Activated CD4-positive, alpha-beta T cell treated with anti-CD3 and anti-CD28 coated beads, Interleukin-2, amount 10 ng/mL, durations not matched to agents 7 days and 5 days (primary cell): ENCODE measurements at places on chromosomes 1 and 21.

DNA sequence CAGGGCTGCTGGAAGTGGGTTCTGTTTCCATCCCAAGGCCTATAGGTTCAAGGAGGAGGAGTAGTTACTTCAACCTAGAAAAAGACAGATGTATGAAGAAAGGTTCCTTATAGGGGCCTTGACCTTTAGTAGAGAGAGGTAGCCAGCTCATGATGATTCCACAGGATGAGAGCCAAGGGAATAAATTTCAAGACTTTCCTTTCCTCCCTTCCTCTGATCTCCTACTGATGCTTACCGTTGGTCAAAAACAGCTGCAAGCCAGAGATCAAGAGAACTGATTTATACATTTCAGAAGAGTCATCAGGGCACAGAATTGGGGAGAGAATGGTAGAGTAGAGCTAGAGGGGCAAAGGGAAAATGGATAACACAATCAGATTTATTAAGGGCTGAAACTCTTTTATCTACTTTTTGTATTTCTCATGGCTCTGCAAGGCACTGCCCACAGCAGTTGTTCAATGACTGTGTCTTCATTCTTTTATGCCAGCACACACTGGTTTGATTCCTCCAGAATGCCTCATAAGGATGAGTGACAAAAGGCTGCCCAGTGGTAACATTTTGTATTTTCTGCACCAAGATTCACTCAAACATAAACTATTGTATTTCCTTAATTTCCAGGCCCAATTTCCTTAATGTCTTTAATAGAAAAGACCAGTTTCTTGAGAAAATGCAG is 37.4 kb downstream of the AK5 start:
- no peak for DNase-seq

GRCh38 chr1:43451157-43451591 is 2.6 kb downstream of the HYI start:
- DNase-seq: no peak

- peak; percentile 73 for DNase-seq
Observed at GRCh38 chr1:110783292-110783918, 89.5 kb upstream of the CD53 start.

DNA sequence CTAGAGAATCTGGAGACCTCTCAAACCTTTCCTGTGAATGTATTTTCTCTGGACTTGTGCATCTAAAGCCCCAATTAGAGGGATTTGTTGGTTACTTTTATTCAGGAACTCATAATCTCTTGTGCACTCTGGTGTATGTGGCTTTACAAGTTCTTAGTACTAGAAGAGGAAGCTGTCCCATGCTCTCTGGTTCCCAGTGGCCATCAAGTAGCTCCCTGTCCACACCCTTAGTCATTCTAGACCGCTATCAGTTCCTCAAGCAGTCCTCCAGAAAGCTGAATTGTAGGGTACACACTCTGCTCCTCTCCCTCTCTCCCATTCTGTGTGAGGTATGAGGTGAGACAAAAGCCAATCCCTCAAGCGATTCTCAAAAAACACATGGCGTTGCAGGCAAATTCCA is 470.3 kb downstream of the PTPRC start:
- DNase-seq: no peak

DNA sequence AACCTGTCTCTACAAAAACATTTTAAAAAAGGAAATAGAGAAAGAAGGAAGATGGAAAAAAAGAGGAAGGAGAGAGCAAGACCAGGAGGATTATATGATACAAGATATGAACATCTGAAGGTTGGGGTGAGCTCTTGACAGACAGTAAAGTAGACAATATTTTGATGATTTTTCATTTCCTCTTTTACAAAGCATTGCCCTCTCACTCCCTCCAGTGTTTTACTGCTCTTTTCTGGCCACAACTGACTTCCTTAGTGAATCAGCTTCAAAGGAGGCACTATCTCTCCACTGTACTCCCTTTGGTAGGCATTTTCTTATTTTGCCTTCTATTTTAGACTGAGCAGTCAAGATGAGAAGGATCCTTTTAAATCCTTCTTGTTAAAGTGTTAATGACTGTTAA is 296.7 kb downstream of the KCTD3 start:
- DNase-seq: no peak

- DNase-seq: no peak
Observed at GRCh38 chr1:186154651-186155050, 220.4 kb downstream of the TPR start.

GRCh38 chr1:231818337-231818736 is 191.7 kb downstream of the DISC1 start:
- no peak for DNase-seq

GRCh38 chr1:205454903-205455335 is 926 bp downstream of the BLACAT1 start:
- no peak for DNase-seq

DNA sequence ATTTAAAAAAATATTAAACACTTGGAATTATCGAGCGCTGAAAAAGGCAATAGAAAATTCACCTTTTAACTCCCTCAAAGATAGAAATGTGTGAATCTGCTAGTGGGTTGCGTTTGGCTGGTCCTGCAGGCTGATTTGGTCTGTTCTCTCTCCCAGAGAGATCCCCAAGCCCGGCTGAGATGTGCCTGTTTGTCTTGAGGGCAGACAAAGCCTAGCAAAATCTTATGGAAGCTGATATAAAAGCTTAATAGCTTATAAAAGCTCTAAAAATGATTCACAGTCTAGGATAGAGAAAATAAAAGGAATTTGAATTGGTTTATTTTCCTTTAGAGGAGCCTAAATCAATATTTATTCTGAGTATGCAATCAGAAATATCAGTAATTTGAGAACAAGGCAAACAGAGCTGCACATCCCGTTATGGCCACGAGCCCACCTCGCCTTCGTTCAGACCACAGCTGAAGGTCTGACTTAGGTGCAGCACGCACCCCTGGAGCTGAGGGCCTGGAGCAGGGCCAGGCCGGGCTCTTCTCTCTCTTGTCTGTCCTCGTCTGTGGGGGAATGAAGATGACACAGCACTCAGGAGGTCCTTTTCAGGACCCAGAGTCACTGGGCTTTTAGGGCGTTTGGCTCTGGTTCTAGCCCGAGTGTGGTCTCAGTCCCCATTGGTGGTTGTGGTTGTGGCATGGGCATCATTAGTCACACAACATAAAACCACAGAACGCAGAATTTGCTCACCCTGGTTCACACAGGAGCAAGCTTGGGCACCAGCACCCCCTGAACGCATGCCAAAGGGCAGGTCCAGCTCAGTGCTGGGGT is 18.6 kb downstream of the PDE9A start:
- DNase-seq: no peak

DNA sequence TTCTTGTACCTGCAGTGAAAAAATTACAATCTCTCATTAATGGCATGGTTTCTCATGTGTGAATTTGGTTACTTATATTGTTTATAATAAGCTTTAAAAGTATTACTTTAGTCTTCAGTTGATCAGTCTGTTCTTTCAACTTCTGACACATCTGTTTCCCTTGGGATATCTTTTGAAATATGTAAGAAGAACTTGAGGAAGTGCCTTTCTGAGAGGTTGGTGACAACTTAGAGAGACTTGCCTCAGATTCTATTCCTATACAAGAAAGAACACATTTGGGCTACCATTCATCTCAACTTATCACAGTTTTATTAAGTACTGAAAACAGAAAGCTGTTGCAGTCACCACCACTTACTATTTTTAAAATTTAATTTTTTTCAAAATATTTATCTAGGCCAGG is 8.1 kb downstream of the AKNAD1 start:
- no peak for DNase-seq

GRCh38 chr1:213987422-213987926 is 299 bp upstream of the PROX1 start:
- no peak for DNase-seq

- no peak for DNase-seq
Observed at GRCh38 chr1:25933479-25934365, 27.5 kb upstream of the STMN1 start.

GRCh38 chr1:203555511-203556046 is 61.6 kb downstream of the OPTC start:
- DNase-seq: no peak

GRCh38 chr1:115796897-115797296 is 28.4 kb upstream of the CASQ2 start:
- no peak for DNase-seq

- DNase-seq: no peak
Observed at GRCh38 chr1:232388363-232388762, 241.6 kb downstream of the SIPA1L2 start.

DNA sequence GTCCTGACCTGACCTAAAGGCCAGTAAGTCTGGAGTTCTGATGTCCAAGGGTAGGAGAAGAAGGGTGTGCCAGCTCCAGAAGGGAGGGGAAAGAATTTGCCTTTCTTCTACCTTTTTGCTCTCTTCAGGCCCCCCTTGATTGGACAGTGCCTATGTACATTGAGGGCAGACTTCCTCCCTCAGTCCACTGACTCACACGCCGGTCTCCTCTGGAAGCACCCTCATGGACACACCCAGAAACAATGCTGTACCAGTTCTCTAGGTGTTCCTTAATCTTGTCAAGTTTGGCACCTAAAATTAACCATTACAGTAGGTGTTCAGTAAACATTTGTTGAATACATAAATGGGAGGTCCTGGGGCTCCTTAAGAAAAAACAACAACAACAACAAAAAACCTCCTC is 51.0 kb upstream of the POU2F1 start:
- no peak for DNase-seq

DNA sequence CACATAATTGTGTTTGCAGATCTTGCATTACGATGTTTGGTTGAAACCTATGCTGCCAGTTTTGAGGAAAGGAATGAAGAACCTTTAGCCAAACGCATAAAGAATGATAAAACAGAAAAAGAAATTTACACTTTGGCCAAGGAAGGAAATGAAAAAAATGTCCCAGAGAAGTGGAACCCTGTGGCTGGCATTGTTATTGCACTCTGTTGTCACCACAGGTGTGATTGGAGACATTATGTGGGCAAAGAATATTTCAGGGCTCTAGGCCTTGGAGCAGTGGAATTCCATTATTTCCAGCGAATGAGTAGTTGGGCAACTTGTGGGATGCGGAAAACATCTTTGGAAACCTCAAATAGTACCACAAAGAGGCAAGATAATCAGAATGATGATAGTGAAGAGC is 14.9 kb downstream of the TRMT13 start:
- DNase-seq: no peak

- no peak for DNase-seq
Observed at GRCh38 chr21:44650973-44651675, 3.3 kb downstream of the KRTAP12-4 start.

DNA sequence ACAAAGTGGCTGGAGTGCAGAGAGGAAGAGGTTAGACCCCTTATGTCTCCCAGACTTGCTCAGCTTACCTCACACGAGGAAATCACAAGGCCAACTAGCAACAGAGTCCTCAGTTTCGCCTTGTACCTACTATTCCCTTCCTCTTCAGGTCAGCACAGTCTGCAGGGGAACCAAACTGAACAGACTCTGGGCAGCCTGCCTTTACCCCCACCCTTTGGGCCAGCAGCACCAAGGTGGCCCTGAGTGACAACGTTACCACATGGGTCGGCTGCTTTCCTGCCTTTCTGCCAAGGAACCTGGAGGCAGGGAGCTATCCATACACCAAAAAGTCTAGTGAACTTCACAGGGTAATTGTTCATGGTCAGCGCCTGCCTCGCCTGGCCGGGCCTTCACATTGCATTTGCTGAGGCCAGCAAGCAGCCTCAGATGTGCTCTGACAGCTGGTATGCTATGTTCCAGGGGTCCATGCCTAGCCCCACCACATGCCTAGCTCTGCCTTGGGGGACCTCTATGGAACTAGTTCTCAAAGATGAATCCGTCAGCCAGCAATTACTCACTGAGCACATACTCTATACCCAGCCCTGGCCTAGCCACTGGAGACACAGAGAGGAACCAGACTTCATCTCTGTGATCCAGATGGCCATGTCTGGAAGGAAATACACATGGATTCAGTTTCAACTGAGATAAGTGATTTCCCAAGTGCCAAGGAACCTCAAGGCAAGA is 69.6 kb downstream of the DMAP1 start:
- no peak for DNase-seq

- no peak for DNase-seq
Observed at GRCh38 chr1:186481303-186481888, 20.5 kb upstream of the PDC start.

GRCh38 chr1:103220631-103221041 is 112.3 kb upstream of the COL11A1 start:
- DNase-seq: no peak

- no peak for DNase-seq
Observed at GRCh38 chr1:156413391-156414246, 44.6 kb downstream of the RHBG start.

DNA sequence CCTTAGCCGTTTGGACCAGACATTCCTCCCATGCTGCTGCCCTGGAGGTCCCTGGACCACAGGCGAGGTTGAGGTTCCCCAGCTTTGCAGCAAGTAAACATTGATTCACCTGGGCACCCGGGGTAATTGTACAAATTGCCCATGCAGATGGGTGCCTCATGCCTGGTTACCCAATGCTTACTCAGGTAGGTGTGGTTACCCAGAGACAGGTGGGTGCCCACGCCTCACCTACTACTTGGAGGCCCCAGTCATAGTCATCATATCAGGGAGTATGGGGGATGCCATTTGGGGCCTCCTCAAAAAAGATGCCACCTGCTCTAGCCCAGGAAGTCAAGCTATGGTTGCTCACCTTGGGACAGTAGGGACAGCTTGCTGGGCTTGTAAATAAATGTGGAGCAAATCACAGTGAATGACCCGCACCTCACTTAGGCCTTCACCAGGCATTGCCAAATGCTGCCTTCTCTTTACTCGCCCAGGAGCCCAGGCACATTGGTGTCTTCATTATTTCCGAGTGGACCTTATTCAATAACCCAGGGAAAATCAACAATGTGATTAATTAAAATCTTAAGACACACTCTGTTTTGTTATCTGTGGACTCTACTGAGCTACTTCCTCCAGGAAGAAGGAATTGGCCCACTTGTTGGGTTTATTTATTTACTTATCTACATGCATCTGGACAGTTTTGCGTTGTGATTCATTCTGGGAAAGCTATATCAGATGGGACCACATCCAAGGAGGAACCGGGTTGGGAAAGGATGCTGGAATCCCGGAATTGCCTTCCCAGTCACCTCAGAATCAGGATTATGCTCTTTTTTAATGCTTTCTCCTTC is 35.6 kb upstream of the GRHL3 start:
- no peak for DNase-seq

DNA sequence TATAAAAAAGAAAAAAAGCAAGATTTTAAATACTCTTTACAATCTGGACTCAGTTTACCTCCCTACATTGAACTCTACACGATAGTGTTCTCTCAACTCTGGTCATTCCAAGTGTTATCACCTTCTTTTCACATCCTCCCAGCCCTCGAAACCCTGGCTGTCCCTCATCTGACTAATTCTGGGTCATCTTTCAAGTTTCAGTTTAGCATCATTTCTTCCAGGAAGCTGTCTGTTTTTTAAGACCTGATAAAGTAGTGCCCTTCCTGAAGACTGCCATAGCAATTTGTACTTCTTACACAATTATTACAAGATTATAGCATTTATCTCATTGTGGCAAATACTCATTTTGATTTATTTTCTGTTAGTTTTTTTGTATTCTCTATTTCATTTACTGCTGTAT is 1.2 kb downstream of the ALG14 start:
- no peak for DNase-seq
